Sciatic nerve (tissue), 2 donors: ENCODE measurements at places on chromosomes 5 and 9. TPM values are rescaled to one million over a fixed set of nuclear protein-coding genes. Genes with fewer than 3 reads are reported as not detected.

Gene MEF2C
- total RNA-seq: 97.3 TPM

Gene TAF1L
- total RNA-seq: not detected

Gene GRXCR2
- not detected for total RNA-seq

Gene FCN2
- total RNA-seq: not detected

Gene DBH
- total RNA-seq: 0.13 TPM

Gene SOX30
- 0.13 TPM for total RNA-seq

Gene DDX4
- not detected for total RNA-seq

Gene DNAJC18
- 29.6 TPM for total RNA-seq

Gene PPP3R2
- total RNA-seq: not detected

Gene CLINT1
- total RNA-seq: 52.9 TPM
